Astrocyte (in vitro differentiated cells and primary cell): ENCODE measurements at places on chromosomes 16 and 17. TPM values are rescaled to one million over a fixed set of nuclear protein-coding genes. Genes with fewer than 3 reads are reported as not detected.

- no peak for DNase-seq
Measured at GRCh38 chr17:56675876-56676660, 82.6 kb downstream of the NOG start.

- DNase-seq, result no peak
Measured at GRCh38 chr17:70390049-70390448, 220.7 kb downstream of the KCNJ2 start.

- DNase-seq, result peak; percentile 53
Measured at GRCh38 chr17:77602062-77602746, 356.3 kb upstream of the TNRC6C start.

GRCh38 chr17:74786431-74787055 lies 10.4 kb upstream of the NAT9 start:
- no peak for DNase-seq

DNA sequence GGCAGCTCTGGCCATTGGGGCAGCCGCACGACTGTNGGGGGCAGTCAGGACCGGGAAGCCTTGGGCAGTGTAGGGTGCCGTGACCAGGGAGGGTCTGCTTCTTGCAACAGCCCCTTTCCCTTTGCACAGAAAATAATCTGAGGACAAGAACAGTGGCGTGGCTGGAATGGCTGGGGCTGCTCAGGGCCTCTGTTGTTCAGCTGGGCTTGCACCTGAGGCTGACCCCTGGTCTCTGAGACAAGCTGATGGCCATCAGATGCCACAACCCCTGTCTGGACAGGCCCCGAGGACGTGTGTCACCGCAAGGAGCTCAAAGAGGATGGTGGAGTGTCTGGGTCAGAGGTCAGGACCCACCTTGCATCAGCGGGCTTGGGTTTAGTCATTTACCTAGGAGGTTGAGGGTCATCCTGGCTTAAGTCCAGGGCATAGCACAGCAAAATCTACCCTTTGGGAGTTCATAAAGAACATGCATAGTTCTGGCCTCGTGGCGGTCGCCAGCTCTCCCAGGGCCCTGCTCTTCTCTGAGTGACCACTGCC lies 46.9 kb downstream of the METRNL start:
- DNase-seq, result no peak

- DNase-seq, result no peak
Measured at GRCh38 chr16:1261131-1261892, 5.4 kb downstream of the TPSD1 start.

GRCh38 chr17:46195939-46196716 lies 2.9 kb upstream of the KANSL1 start:
- no peak for DNase-seq

- no peak for DNase-seq
Measured at GRCh38 chr17:74637265-74637664, 13.7 kb upstream of the CD300E start.

- no peak for DNase-seq
Measured at GRCh38 chr17:50285941-50286340, 11.7 kb downstream of the TMEM92 start.

- DNase-seq, result no peak
Measured at GRCh38 chr17:41258406-41258805, 3.2 kb downstream of the KRTAP9-9 start.

DNA sequence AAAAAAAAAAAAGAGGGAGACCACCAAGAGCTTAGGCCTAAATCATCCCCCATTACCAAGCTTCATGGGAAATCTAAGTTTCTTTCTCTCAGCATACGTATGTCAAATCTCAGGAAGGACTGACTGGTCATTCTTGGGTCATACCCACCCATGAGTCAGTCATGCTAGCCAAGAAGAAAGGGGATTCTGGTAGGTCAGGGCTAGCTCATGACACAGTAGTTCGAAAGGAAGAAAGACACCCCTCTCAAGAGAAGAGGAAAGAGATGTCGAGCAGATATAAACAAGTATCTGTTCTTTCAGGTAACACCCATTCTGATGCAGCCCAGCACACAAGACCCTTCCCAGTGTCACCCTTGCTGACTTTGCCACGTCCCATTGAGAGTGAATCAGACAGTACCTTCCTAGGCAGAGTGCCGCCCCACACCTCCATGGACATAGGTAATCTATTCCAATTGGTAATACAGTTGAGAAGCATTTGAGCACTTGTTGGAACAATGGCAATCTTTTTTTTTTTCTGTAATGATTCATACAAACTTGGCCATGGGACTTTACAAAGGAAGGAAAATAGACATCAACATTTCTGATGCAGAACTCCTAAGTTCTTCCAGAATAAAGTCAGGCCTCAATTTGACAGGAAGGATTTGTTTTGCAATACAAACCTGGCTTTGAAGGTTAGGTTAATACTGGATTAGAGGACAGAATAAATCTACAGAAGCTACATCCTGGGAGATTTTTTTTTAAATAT lies 38.2 kb downstream of the COPRS start:
- no peak for DNase-seq

GRCh38 chr16:48905632-48906505 lies 295.9 kb upstream of the N4BP1 start:
- no peak for DNase-seq

DNA sequence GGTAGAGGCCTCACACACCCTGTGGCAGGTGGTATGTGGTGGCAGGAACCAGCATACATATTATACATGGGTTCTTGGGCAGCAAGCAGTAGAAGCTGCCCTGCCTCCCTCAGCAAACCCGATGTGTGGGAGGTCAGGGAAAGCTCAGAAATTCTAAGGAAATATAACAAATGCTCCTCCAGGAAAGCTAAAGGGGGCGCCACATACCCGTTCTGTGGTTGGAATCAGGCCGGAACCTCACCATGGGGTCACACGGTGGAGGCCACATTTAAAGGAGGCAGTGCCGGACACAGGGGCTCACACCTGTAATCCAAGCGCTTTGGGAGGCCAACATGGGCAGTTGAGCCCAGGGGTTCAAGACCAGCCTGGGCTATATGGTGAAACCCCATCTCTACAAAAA lies 12.4 kb upstream of the KATNB1 start:
- no peak for DNase-seq

- no peak for DNase-seq
Measured at GRCh38 chr16:53986793-53987192, 282.8 kb downstream of the FTO start.

- no peak for DNase-seq
Measured at GRCh38 chr16:79784007-79784406, 183.5 kb upstream of the MAF start.

DNA sequence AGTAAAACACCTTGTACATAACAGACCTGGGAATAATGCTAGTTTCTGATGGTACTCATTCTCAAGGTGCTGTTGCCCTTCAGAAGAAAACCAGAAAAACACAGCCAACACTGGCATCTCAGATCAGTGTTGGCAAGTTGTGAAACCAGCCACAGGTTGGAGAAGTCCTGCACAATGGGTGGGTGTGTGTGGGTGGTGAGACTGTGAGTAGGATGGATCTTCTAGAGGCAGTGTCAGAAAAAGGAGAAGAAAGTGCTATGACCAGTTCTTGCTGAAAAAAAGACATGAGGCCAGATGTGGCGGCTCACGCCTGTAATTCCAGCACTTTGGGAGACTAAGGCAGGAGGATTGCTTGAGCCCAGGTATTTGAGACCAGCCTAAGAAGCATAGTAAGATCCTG lies 35.2 kb upstream of the SMIM36 start:
- DNase-seq, result no peak

GRCh38 chr17:79843816-79844800 lies 4.9 kb upstream of the CBX4 start:
- peak; percentile 51 for DNase-seq

DNA sequence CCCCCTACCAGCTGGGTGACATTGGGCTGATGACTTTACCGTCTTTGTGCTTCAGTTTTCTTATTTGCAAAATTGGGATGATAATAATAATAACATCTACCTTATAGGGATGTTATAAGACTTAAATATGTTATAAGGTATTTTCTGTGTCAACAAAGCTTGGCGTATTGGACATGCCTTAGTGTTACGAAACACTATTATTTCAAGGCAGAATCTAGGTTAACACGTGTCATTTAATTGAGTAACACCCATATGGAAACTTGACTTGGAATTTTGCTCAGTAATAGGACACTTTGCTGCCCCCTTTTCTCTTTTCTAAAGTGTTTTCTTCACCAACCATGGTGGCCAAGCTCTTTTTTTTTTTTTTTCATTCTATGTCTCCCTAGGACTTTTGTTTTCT lies 294.2 kb upstream of the SALL1 start:
- DNase-seq, result no peak

GRCh38 chr16:19114359-19115147 lies 789 bp downstream of the ITPRIPL2 start:
- DNase-seq, result peak; percentile 65

GRCh38 chr16:73056448-73056847 lies 8.5 kb upstream of the ZFHX3 start:
- DNase-seq, result no peak

DNA sequence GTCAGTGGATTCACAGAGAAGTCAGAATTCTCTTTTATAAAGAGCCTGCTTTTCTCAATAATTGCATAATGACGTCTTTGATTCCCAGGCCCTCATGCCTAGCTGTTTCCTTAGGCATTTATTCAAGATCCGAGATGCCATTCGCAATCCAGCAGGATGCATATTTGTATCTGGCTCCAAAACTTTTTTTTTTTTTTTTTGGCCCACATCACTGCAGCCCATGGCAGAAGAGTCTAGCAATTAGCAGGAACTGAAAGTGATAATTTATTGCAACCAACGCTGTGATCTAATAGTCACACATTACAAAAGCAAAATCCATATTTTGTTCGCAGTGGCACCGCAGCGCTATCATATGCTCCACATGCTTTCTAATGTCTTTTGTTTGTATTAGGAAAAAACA lies 503.4 kb downstream of the MAF start:
- DNase-seq, result no peak

GRCh38 chr16:82728901-82729300 lies 102.1 kb downstream of the CDH13 start:
- DNase-seq, result no peak

GRCh38 chr17:8300226-8300625 lies 5.0 kb upstream of the SLC25A35 start:
- no peak for DNase-seq

GRCh38 chr17:60156746-60157145 lies 7.0 kb downstream of the CA4 start:
- no peak for DNase-seq

DNA sequence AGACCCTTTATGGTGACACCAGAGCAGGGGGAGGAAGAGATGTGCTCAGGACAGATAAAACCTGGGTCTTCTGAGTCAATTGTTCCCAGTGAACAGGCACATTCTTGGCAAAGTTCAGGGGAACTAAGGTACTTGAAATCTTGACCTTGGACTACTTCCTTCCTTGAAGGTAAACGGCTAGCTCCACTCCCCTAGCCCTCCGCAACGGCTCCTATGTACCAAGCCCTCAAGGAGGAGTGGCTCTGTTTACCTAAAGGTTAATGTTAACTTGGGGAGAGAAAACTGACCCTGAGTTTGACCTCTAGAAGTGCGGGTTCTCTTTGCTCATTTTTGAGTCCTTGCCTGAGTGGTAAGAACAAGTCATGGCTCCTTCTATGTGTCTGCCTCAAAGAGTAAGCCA lies 7.8 kb downstream of the TTLL6 start:
- DNase-seq, result no peak

DNA sequence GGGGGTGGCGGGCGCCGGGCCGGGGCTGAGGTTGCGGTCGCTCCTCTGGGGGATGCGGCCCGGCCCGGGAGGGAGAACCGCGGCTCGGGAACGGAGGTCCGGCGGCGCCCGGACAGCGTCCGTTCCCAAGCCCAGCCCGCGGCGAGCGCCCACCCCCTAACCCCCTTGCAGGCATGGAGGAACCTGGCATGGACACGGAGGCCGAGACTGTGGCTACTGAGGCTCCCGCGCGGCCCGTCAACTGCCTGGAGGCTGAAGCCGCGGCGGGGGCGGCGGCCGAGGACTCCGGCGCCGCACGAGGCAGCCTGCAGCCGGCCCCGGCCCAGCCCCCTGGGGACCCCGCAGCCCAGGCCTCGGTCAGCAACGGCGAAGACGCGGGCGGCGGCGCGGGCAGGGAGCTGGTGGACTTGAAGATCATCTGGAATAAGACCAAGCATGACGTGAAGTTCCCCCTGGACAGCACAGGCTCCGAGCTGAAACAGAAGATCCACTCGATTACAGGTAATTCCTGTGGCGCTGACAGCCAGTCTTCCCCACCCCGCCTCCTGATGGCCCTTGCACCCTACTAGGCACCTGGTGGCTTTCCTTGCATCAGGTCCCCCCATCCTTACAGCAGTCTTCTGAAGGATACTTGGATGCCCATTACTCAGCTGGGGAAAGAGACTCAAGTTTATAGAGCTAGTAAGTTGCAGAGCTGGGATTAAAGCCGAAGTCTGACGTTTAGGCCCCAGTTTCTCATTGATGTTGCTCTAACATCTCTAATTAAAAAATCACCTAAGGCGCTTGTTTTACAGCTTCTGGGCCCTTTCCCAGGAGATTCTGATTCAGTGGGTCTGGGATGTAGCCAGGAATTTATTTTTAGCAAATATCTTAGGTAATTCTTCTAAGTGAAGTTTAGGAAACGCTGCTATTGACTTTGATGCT lies 514 bp downstream of the UBFD1 start:
- DNase-seq, result peak; percentile 38

The KRTAP9-2 gene
- total RNA-seq, result not detected in 2 replicates

The QRICH2 gene
- total RNA-seq, result 2.5 and 3.8 TPM in 2 replicates

The FOXO3B gene
- total RNA-seq, result 7.1 and 9.8 TPM in 2 replicates

The PLXDC1 gene
- 8.9 and 13.8 TPM in 2 replicates for total RNA-seq

The CES1 gene
- not detected in 2 replicates for total RNA-seq

The MYH1 gene
- not detected in 2 replicates for total RNA-seq

The TP53TG3F gene
- total RNA-seq, result not detected in 2 replicates

The ZNF594 gene
- total RNA-seq, result 7.8 and 8.9 TPM in 2 replicates

The TAC4 gene
- not detected in 2 replicates for total RNA-seq
